ENCODE measurements at places on chromosomes 6 and 20.

DNA sequence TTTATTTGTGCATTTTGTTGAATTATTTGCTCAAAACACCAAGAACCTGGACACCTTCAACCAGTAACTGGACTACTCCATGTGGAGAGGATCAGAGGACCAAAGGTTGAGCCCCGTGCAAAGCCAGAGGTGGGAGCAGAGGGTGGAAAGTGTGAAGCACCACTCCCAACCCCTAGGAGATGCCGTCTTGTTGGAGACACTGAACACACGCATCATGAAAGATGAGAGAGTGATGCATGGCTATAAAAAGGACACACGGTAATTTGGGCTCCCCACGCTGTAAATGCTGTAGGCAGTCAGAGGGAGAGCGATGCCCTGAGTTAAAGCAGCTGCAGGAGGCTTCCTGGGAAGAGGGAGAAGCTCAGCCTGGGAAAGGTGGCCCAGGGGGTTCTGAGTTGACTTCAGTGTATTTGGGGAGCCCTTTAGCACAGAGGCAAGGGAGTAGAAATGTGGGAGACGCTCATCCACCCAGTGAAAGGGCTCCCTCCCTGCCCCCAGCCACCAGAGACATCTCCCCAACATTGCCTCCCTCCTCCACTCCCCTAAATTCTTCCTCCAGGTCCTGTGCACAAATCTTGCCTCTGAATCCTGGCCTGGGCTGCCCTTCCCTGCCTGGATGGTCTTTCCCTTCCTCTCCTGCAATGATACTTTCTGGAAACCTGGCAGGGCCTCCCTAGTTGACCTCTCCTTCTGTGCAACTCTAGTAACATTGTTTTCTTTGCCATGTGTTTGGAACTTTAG lies 55.8 kb upstream of the IYD start:
- H3K27me3 ChIP-seq = peaks cover 19% of the 10 kb centered on the region
- no peaks in the 10 kb centered on the region for H3K4me1 ChIP-seq
- no peaks in the 10 kb centered on the region for H3K36me3 ChIP-seq

- no peaks in the 10 kb centered on the region for H3K27me3 ChIP-seq
- H3K4me3 ChIP-seq = no peak overlapping the region
- DNase-seq = peak; percentile 72
Observed at GRCh38 chr6:80165143-80165542, 58.7 kb downstream of the BCKDHB start.

DNA sequence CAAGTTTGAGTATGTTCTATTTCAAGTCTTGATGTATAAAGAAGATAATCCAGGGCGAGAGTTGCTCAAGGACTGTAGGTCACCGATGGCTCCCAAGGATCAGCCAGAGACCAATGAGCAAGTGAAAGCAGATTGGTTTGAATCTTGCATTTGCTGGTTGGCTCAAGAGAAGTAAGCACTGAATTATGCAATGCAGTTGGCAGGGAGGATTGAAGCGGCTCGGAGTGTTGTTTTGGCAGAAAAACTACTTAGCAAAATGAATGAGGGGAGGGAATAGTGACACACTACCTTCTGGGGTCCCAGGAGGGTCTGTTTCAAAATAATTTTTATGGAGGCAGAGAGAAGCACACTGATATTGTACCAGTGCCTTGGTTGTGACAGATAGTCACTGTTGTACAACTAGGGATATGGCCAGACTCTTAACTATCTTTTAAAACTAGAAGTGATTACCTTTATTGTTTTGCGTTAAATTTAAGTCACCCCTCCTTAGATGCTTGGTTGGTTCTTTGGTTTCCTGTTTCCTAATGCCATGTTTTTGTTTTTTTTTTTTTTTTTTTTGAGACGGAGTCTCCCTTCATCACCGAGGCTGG lies 15.7 kb downstream of the SASH1 start:
- peaks cover 16% of the 10 kb centered on the region for H3K27me3 ChIP-seq
- no peaks in the 10 kb centered on the region for H3K4me1 ChIP-seq
- H3K4me3 ChIP-seq = no peak overlapping the region
- no peaks in the 10 kb centered on the region for H3K36me3 ChIP-seq
- DNase-seq = no peak
- no peak overlapping the region for H3K27ac ChIP-seq

DNA sequence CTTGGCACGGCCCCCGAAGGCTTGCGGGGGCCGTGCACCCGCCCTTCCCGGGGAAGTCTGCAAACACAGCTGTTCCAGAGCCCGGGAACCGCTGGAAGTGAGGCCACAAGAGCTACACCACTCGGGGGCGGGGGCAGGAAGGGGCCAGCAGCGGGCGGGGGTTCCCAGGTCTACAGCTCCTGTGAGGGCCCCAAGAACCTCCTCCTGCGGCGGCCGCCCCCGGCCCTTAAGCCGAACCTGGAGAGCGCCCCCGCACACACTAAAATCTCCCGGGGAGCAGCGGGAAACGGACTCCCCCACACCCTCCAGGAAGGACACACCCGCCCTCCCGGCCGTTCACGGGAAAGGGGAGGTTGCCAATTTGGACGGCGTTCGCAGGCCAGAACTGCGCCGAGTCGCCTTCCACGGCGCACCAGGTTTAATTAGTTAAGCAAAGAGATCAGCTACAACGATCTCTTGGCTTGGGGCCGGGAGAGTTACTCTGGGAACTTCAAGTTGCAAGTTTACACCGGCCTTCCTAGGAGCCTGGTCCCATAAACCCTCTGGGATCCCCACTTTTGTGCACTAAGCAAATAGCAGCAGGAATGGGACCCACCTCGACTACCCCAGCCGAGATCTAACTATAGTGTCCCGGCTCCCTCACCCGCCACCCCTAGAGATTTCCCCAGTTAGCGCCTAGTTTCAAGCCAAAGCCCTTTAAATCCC lies 1.7 kb downstream of the JAG1 start:
- H3K27me3 ChIP-seq = peaks cover 53% of the 10 kb centered on the region
- no peak overlapping the region for H3K27ac ChIP-seq
- no peaks in the 10 kb centered on the region for H3K36me3 ChIP-seq
- H3K4me3 ChIP-seq = peak overlapping the region; percentile 65

- peaks cover 4% of the 10 kb centered on the region for H3K36me3 ChIP-seq
- H3K4me1 ChIP-seq = peaks cover 31% of the 10 kb centered on the region
- no peaks in the 10 kb centered on the region for H3K27me3 ChIP-seq
Observed at GRCh38 chr20:20713244-20713765, 861 bp upstream of the RALGAPA2 start.

DNA sequence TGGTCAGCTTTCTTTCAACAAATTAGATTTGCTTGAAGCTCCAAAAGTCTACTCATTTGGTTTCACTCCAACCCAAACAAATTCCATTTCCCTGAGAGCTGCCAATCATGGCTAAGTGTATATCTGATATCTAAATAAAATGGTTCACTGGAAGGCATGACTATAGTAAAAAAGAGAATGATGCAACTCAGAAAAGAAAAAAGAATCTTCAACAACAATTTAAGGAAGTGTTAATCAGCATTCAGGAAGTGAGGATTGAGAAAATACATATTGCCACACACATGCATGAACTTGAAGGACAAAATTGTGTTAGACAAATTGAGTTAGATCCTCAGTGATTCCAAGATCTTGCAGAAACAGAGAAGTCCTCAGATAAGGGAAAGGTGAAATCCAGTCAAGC lies 972.9 kb upstream of the FLRT3 start:
- DNase-seq = no peak
- H3K27me3 ChIP-seq = no peaks in the 10 kb centered on the region
- no peak overlapping the region for H3K4me3 ChIP-seq
- H3K4me1 ChIP-seq = no peaks in the 10 kb centered on the region

- H3K27me3 ChIP-seq = no peaks in the 10 kb centered on the region
- H3K4me3 ChIP-seq = no peak overlapping the region
- peaks cover 29% of the 10 kb centered on the region for H3K4me1 ChIP-seq
- H3K27ac ChIP-seq = no peak overlapping the region
- peaks cover 38% of the 10 kb centered on the region for H3K36me3 ChIP-seq
Observed at GRCh38 chr6:37441651-37442050, 8.6 kb downstream of the CMTR1 start.

DNA sequence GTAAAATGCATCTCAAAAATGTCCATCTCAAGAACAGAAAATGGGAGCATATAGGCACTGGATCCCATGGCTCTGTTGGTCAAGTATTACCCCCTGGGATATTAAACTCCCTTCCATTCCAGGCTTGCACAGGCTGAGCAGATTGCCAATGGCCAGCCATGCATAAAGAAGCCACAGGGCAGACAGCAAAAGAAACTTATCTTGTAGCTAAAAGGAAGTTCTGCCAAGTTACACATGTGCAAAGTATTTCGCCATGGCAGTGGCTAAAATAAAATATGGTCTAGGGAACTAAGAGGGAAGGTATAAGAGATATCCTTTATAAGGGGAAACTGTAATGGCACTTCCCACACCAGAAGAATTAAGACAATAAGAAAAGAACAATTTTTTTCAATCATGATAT lies 415.6 kb upstream of the BTBD3 start:
- DNase-seq = no peak
- no peaks in the 10 kb centered on the region for H3K4me1 ChIP-seq
- no peak overlapping the region for H3K4me3 ChIP-seq

DNA sequence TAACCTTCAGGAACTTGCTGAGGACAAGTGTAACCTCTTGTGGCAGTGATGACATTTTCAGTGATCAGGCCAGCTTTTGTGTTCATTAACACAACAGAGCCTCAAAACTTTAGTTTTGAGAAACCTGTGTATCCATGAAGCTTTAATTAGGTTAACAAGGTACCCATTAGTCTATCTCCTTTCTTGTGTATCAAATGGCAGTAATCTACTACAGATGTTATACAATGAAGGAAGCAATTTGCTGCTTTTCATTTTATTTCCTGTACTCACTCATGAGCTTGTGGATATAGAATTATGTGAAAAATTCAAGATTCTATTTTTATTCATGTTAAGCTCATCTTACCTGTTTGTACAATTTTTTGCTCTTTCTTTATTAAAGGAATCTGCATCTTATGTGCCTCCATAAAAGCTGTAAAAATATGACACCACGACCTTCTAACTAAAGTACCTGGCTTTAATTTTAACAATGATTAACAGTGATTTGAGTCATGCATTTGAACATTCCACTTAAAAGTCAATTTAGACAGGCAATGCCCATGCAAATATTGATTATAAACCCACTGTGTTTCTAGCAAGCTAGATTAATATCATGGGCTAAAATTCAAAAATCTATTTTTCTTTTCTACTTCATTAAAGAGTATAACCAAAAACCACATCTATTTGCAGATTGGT lies 897.3 kb downstream of the KIF16B start:
- no peaks in the 10 kb centered on the region for H3K27me3 ChIP-seq
- no peak overlapping the region for H3K4me3 ChIP-seq
- H3K27ac ChIP-seq = no peak overlapping the region
- H3K4me1 ChIP-seq = no peaks in the 10 kb centered on the region
- no peak for DNase-seq
- no peaks in the 10 kb centered on the region for H3K36me3 ChIP-seq
